Adrenal gland (tissue), 19 donors: ENCODE measurements at places on chromosomes 6 and 20.

DNA sequence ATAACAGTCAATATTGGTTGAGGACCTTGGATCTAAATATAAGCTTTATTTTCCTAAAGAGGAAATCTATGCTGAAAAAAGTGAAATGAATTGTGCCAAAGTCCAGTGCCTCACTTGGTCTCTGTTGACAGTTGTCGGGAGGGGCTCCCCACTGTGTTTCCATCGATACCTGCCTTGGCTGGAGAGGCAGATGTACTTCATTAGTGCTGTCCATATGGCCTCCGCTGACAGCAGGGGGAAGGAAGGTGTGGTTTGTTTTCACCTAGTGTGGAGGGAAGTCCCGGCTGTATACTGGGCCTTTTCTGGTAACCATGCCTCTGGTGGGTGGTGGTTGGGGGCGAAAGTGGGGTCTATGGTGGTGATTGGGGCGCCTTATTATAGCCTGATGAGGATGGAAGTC lies 42.7 kb downstream of the CD2AP start:
- DNase-seq, result no peak

DNA sequence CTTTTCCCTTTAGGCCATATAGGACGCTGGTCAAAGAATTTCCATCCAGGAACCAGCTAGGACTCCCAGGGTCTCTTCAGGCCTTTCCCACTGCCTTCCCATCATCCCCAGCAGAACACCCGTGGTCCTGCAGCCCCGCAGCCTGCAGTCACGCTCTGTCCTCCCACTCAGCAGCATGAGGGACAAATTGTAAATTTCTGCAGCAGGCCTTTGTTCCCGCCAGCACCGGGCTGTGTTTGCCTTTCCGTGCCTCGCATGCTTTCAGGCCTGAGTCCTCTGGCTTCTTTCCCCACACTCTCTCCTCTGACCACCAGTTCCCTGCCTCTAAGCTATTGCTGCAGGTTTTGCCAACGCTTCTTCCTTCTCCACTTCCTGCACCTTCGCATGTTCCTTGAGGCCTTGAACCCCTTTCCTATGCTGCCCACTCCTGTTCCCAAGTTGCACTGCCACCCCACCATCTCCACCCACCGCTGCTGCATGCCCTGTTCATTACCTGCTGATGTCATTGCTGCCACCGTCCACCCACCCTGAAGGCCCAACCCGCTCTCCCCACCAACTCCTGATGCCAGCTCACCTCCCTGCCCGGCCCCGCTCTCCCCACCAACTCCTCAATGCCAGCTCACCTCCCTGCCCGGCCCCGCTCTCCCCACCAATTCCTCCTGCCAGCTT lies 49.8 kb downstream of the RNASET2 start:
- no peak for DNase-seq

- peak; percentile 73 for DNase-seq
These were observed 25.1 kb downstream of the NEDD9 start for GRCh38 chr6:11207199-11207968.

GRCh38 chr20:19823216-19823615 lies 65.2 kb downstream of the RIN2 start:
- DNase-seq, result no peak

- peak; percentile 72 for DNase-seq
These were observed 70.7 kb upstream of the PRSS16 start for GRCh38 chr6:27176523-27177484.

GRCh38 chr6:68039641-68040311 lies 595.3 kb upstream of the ADGRB3 start:
- no peak for DNase-seq
